ENCODE measurements at places on chromosomes 5 and 9.
A peak's percentile ranks its signal among the peaks of the same experiment; 100 is the strongest.

DNA sequence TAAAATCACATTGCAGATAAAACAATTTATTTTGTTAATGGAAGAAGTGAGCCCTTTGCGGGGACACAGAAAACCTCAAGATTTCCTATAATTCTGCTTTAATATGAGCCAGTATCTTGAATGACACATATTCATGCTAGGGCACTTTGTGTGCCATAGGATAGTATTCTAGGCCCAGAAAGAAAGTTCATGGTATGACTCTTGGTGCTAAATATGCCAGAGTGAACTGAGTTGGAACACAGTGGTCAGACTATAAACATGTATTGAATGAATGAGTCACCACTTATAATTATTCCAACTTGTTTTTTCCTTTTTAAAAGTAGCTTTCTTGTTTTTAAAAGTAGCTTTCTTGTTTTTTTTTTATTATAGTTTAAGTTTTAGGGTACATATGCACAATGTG lies 46.0 kb downstream of the ADAMTS19 start:
- no peak for DNase-seq

DNA sequence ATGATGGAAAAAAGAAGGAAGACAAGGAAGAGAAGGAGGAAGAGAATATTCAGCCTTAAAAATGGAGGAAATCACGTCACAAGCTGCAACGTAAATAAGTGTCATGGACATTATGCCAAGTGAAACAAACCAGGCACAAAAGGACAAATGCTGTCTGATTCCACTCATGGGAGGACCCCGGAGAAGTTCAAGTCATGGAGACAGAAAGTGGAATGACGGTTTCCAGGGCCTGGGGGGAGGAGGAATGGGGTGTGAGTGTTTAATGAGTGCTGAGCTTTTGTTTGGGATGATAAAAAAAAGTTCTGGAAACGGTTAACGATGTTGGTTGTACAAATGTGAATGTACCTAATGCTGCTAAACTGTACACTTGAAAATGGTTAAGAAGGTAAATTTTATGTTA lies 439.5 kb downstream of the GADD45G start:
- DNase-seq = no peak

DNA sequence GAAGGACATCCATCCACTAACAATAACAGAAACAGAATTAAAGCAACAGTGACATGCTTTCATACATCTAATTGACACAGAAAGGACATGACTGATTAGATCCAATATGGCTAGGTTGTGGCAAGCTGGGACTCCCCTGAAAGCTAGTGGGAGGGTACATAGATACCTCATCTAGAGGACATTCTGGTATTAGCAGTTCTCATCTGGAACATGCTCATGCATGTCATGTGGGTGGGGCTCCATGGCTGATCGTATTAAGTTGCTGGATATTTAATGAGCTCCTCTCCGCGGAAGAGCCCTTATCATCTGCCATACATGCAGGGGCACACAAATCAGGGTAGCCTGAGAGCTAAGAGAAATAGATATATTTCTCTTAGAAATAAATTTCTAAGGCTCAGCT lies 358.9 kb downstream of the ICE1 start:
- DNase-seq = no peak

DNA sequence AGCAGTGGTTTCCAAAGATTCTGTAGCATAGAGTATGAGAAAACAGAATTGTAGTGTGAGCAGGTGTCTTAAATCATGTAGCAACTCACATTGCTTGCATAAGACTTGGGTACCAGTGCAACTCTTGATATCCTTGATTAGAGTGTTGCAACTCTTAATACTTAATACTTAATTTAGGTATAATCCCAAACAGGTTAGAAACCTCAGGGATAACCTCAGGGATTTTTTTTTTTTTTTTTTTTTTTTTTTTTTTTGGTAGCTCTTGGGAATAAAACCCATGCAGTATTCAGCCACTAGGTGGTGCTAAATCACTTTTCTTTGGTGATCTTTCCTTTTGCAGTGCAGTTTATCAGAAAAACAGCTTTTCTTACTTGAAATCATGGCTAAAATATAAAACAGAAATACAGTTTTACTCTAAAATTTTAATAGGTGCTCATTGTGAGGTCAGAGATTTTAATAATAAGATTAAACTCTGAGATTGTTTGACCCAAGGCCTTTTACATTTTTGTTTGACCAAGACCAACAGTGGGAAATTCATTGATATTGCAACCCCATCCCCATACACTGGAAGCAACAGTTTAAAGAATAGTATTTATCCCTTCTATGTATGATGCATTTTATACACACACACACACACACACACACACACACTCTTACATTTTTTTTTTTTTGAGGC lies 55.3 kb downstream of the ERAP1 start:
- DNase-seq = peak; percentile 57

DNA sequence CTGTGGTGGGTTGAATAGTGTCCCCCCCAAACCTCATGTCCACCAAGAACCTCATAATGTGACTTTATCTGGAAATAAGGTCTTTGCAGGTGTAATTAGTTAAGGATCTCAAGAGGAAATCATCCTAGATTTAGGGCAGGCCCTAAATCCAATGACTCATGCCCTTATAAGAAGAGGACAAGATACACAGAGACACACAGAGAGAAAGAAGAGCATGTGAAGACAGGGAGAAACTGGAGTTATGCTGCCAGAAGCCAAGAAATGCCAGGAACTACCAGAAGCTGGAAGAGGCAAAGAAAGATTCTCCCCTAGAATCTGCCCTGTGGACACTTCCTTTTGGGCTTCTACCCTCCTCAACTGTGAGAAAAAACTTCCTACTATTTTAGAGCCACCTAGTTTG lies 8.8 kb downstream of the FAM13B start:
- DNase-seq = no peak

GRCh38 chr5:104247260-104247659 lies 684.7 kb upstream of the NUDT12 start:
- DNase-seq = no peak

DNA sequence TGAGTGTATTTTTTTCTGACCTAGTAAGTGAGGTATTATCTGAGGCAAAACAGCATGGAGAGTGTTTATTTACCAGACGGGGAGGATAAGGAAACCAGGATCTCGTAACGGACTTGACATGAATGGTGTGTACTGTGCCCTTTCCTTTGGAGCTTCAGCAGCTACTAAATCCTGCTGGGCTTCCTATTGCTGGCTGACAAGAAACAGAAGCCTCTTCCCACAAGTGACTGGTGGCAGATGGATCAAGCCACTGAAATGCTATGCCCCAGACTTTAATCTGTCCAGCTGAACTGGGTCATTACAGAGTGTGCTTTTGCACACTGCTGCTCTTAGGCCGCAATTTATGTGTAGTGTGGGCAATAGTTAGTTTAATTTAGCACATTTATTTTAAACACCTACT lies 162.7 kb upstream of the MRPS30 start:
- DNase-seq = no peak

DNA sequence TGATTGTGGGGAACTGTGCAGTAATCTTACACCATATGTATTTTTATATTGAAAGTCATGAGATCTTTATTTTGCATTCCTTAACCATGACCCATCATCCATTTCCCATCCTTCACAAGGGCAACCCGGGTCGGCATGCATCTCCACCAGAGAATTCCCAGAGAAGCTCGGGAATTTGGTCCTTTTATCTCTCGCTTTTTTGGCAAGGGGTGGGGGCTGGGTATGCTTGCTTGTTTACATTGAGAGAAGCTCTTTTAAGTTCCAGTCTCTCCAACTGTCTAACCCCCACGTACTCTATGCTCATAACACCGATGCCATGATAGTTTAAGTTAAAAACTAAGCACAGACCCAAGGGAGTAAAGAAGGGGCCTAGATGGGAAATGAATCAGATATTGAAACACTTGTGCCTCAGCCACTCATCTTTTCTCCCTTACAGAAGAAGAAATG lies 109.9 kb upstream of the NFIB start:
- DNase-seq = no peak

DNA sequence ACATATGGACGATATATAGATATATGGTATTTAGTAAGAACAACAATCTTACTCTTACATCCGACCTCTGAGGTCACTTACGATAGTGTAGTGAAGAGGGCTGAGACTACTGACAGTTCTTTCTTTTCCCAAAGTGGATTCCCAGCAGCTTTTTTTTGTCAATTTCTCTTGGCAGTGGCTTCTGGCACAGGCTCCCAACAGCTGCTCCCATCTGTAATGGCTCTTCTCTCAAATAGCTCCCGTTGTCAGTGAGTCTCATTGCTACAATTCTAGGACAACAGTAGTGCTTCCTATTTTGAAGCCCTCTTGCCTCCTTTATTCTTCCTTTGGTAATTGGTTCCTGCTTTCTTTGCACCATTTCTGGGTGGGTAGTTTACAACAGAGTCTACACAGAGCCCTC lies 68.4 kb downstream of the SLC25A46 start:
- no peak for DNase-seq

GRCh38 chr9:101200852-101201251 lies 172.3 kb downstream of the PLPPR1 start:
- no peak for DNase-seq

GRCh38 chr5:178213748-178214151 lies 9.4 kb downstream of the HNRNPAB start:
- no peak for DNase-seq

- DNase-seq = no peak
Observed at GRCh38 chr5:59789197-59789596, 104.3 kb downstream of the PDE4D start.

DNA sequence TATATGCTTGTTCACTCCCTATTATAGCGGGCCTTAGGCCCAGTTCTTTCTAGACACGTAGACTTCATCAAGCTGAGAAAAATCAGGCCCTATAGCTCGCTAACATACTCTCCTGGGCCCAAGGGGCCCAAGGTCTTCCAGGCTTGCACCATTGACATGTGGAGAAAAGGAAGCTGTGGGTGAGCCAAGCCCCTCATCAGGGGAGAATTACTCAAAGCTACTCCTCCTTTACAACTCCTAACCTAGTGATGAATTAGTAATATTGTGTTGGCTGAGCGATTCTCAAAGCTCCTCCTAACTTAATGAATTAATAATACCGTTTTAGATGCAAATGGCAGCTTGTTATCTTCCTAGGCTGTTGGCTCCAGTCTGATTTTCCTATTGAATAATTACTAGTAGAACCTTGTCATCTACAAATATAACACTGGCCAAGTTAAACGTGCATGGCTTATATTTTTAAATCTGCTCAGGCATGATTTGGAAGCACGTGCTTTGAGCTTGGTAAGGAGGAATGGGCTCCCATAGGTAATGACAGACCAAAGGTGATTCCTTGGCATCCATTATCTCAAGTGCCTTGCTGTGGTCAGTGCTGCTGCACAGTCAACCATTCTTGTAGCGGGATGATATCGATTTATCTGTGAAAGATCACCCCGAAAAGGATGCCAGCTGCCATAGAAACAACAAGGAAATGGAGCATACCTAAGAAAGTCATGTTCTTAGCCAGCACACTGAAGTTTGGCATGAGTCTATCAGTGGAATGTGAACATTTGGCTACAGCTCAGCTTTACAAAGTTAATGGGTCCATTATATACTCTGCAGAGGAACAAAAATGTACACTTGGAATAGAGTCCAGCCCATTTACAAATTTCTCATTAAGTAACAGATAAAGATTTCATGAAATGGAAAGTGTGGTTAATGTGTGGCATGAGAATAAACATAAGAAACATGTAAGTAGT lies 23.8 kb downstream of the LVRN start:
- DNase-seq = no peak

GRCh38 chr9:96555567-96556386 lies 63.9 kb downstream of the CDC14B start:
- no peak for DNase-seq

DNA sequence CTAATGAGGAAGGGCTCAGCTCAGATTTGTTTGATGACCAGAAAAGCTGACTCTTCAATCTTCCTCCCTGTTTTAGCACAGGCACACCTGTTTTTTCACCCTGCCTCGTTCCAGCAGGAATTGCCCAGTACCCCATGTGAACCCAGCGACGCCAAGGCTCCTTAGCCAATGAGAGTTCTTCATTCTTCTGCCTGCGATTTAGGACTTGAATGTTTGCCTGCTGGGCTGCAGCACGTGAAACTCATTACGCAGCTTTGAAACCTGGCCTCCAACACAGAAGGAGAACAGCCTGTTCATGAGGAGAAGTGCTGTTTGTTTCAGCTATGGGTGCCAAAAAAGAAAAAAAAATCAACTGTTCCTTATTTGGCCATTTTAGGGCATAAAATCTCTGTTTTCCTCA lies 315.5 kb downstream of the TRPM3 start:
- DNase-seq = no peak

DNA sequence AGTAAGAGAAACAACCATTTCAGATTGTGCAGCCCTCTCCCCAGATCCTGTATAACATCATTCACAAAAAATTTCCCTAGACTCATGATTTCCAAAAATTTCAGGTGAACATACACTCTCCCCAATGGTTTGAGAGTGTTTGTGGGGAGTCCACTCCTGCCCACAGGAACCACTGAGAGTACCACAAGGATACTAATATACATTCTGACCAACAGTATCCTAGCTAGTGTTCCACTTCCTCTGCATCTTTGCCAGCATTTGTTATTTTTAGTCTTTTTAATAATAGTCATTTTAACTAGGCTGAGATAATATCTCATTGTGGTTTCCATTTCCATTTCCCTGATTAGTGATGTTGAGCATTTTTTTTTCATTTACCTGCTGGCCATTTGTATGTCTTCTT lies 155.4 kb downstream of the DTWD2 start:
- DNase-seq = no peak

- DNase-seq = no peak
Observed at GRCh38 chr5:109580225-109580624, 109.5 kb upstream of the MAN2A1 start.

GRCh38 chr5:135383803-135384495 lies 15.1 kb downstream of the MACROH2A1 start:
- DNase-seq = no peak

- DNase-seq = no peak
Observed at GRCh38 chr5:8288334-8288733, 419.4 kb downstream of the MTRR start.

- DNase-seq = no peak
Observed at GRCh38 chr5:52825826-52826225, 38.1 kb downstream of the ITGA1 start.

- no peak for DNase-seq
Observed at GRCh38 chr5:77777281-77777892, 1.2 kb upstream of the TBCA start.

GRCh38 chr5:149448431-149448830 lies 69.3 kb upstream of the IL17B start:
- DNase-seq = no peak

GRCh38 chr9:123028973-123029372 lies 4.5 kb upstream of the GPR21 start:
- no peak for DNase-seq

DNA sequence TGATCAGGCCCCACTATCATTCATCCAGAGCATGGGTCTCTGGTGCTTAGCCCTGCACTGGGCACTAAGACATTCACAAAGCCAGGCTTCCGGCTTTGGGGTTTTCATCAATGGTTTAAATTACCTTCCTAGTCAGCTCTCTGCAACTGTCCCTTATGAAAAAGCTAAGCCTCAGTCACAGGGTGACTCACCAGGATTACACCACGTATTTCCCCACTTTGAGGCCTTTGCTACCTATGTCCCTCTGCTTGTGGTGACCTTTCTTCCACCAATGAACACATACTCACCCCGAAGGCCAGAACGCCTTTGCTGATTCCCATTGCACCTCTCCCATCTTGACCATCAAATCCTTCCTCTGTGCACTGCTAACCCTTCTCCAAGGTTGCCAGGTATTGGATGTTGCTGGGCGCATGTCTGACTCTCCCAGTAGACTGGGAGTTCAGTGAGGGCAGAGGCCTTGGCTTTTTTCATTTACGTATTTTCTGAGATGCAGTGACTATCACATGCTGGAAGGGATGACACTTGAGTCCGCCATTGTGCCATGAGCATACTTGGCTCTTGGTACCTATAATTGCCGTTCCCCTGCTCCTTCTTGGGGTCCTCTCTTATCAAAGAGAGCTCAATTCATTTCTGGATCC lies 58.7 kb upstream of the TNFSF8 start:
- peak; percentile 13 for DNase-seq

- DNase-seq = no peak
Observed at GRCh38 chr9:122001491-122002201, 91.5 kb downstream of the TTLL11 start.
